ENCODE measurements at places on chromosomes 11 and 22. TPM values are rescaled to one million over a fixed set of nuclear protein-coding genes. Genes with fewer than 3 reads are reported as not detected.

SYT9 gene
- total RNA-seq, result 0.04 TPM

CERK gene
- 101 TPM for total RNA-seq

LGALS12 gene
- total RNA-seq, result not detected

ANKK1 gene
- total RNA-seq, result 0.07 TPM

PRG3 gene
- not detected for total RNA-seq

CRACR2B gene
- total RNA-seq, result 4.3 TPM

MMP11 gene
- 4.5 TPM for total RNA-seq

PGM2L1 gene
- total RNA-seq, result 32.2 TPM

TRMT2A gene
- total RNA-seq, result 62.3 TPM

SLC22A25 gene
- total RNA-seq, result not detected

TLCD5 gene
- 6.4 TPM for total RNA-seq

MN1 gene
- total RNA-seq, result 0.42 TPM

CYTH4 gene
- 0.11 TPM for total RNA-seq

MRGPRX3 gene
- total RNA-seq, result not detected

ATL3 gene
- 123 TPM for total RNA-seq

Data from pulmonary artery endothelial cell (primary cell).